T-helper 2 cell (primary cell): ENCODE measurements at places on chromosomes 7 and 10.

DNA sequence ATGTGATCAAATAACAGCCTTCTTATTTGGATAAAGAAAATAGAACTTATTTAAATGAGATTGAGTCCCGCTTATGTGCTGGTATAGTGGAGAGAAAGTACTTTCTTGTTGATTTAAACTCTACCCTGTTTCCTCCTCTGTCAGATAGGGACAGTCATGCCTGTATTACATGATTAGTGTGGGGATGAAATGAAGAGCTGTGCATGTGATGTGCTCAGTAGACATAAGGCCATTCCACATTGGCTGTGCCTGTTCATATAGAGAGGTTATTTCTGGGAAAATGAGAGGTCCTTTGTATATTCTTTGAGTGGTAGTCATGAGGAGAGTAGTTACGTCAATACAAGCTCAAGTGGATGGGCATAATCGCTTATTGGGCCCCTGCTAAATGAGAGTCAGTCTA is 5.7 kb downstream of the MTURN start:
- DNase-seq, result no peak

GRCh38 chr7:45580053-45580872 is 6.1 kb downstream of the ADCY1 start:
- no peak for DNase-seq

DNA sequence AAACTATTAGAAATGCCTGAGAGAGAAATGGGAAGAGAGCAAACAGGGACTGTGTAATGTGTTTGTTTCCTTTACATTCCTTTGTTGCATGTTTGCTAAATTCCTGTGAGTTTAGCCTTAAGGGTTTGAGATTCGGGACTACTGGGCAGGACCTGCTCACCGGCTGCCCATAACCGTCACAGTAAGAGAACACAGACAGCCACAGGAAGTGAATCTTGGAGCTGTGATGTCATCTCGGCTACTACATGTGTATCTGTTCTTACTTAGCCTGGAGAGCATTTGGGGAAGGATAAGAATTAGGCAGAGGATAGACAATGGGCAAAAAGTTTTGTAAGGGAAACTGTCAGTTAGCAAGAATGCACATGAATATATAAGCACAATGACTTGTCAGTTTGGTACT is 485.1 kb upstream of the KLF6 start:
- DNase-seq, result no peak

GRCh38 chr10:124168991-124169802 is 75.8 kb upstream of the CHST15 start:
- DNase-seq, result no peak

DNA sequence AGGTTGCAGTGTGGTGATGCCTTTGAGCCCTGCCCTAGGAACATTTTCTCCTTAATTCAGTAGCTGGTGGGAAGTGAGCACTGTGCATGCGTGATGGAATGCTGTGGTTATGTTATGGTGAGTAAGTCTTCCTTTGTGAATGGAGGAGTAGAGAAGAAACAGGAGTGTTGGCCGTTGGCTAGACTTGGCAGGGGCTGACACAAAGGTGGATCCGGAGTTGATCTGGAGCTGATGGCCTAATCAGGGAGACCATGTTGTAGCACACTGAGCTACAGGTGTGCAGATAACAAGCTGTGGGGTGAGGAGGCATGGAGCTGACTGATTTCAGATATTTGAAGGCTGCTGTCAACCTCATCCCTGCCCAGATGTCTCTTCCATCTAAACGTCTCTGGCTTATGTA is 122.3 kb downstream of the CNNM2 start:
- DNase-seq, result no peak

- DNase-seq, result no peak
Measured at GRCh38 chr7:50056131-50056530, 36.9 kb downstream of the ZPBP start.

DNA sequence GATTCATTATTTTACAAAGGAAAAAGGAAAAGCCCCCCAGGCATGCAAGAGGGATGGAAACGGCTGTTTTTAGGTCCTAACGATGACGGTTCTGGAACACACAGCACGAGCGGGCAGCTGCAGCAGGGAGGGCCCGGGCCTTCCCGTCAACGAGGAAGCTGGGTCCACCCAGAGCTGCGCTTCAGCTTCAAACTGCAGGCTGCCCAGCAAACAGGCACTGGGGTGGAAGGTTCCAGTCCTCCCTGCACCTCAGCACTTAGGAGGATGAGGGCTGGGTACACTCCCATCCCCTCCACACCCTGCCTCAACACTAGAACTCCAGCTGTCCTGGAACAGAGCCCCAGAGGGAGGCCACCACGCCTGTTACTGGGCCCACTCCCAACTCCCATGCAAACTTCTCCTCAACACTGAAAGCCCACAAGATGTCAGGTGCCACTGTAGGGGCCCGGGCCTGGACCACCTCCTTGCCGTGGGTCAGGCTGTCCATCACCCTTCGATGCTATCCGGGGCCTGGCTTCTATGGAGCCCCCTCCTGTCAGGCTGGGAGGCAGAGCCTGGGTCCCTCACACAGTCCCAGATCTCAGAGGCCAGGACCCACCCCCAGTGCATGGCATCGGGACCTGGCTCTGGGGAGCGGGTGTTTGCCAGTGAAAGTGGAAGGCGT is 33.0 kb downstream of the PAPOLB start:
- no peak for DNase-seq

- DNase-seq, result no peak
Measured at GRCh38 chr10:105121743-105122142, 480.7 kb downstream of the SORCS3 start.

DNA sequence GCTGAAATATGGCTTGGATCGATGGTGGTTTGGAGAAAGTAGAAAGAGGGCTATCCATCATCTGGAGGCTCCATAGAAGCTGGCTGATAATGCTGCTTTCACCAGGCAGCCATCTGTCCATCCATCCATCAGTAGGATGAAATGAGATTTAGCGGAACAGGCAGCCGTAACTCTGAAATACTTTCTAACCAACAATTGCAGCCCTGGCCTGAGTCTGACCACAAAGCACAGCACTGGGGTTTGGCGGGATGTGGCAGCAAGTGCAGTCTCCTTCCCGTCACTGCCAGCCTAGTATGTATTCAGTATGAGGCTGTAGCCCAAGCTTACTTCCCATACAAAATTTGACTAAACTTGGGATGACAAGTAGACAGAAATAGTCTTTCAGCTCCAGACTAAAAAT is 38.0 kb downstream of the R3HCC1L start:
- DNase-seq, result no peak

- no peak for DNase-seq
Measured at GRCh38 chr10:1544209-1544673, 193.1 kb downstream of the ADARB2 start.

DNA sequence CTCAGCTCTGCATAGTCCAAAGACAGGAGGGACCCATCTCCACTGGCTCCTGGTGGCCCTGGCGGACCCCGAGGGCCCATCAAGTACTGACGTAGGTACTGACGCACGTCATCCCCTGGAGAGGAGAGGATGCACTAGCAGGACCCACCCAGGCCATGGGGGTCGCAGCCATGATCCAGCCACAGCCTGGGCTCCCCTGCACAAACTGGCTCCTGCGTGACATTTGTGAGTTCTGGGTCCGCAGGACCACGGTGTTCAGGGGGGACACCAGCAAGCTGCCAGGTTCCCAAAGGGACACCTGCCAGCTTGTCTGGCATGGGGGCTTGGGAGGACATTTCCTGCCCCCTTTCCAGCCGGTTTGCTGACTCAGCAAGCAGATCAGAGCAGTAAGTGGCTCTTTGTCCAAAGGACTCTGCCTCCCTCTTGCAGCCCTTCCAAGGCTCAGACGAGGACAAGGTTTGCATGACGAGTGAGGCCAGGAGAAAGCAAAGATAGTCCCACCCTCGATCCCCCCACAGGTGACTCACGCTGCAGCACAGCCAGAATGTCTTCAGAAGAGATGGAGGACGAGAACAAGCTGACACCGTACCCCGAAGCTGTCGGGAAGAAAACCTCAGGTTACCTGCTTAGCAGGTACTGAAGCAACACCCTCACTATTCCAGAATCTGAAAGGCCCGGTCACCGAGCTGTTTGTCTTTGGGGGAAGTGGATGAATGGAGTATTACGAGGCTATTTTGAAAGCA is 49.0 kb downstream of the COL17A1 start:
- DNase-seq, result no peak

DNA sequence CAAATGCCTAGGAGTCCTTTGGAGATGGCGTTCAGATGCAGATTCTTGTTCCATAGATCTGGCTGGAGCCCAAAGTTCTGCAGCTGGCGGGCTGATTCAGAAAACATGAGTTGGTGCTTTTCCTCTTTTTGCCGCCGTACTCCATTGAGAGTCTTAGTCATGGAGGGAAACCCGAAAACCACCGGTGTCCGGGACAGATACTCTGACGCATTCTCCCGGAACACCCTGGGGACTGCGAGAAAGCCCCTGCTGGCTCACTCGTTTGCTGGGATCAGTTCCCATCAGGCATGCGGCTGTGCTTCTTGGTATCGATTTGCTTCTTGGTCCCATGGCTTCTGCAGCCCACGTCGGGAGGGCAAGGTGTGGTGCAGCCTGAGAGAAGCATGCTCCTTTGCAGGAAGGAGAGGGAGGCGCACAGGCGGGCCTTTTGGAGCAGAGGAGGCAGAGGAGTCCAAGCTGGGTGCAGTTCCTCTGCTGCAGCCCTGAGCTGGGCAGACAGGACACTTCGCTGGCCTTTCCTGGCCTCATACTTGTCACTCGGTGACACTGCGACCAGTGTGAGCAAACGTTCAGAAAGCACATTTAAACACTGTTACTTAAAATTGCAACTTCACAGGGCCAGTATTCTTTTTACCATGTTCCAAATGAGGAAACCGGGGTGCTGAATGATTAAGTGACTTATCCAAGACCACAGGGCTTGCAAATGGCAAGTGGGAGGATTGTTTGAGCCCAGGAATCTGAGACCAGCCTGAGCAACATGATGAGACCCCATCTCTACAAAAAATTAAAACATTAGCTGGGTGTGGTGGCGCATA is 30.6 kb upstream of the PFKFB3 start:
- no peak for DNase-seq

- DNase-seq, result no peak
Measured at GRCh38 chr7:151336027-151336708, 5.4 kb upstream of the NUB1 start.

DNA sequence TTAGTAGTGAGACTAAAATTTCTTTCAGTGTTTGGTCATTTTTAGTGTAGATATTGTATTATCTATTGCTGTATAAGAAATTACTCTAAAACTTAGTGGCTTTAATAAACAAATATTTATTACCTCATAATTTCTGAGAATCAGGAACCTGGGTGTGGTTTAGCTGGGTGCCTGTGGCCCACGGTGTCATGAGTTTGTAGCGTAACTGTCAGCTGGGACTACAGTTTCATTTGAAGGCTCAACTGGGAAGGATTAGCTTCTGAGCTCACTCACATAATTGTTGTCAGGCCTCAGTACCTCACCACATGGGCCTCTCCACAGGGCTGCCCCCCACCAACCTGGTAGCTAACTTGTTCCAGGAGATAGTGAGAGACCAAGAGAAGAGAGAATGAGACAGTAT is 98.5 kb downstream of the SRI start:
- no peak for DNase-seq

DNA sequence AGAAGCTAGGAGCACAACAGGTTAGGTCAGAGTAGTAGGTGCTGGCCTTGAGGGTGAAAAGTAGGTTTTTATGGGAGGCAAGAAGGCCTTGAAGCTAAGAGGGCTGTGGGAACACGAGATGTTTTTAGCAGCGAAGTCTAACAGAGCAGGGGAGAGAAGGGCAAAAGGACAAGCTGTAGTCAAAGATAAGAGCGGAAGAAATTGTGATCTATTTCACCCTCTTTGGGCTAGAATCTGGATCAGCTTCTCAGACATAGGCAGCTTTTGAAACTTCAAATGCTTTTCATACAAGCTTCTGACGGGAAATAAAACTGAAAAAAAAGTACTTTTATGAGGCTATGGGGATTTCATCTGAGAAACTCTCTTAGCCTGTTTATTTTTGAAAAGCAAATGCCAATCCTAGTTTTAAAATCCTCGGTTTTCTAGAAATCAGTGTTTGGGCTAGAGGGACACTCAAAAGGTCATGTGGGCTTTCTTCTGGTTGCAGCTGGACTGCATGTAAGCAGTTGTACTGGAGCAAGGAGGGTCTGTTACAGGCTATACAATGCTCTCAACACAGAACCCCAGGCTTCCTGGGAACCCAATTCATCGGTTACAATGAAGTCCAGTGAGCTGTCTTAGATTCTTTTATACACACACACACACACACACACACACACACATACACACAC is 83.6 kb downstream of the RNF216 start:
- DNase-seq, result no peak

DNA sequence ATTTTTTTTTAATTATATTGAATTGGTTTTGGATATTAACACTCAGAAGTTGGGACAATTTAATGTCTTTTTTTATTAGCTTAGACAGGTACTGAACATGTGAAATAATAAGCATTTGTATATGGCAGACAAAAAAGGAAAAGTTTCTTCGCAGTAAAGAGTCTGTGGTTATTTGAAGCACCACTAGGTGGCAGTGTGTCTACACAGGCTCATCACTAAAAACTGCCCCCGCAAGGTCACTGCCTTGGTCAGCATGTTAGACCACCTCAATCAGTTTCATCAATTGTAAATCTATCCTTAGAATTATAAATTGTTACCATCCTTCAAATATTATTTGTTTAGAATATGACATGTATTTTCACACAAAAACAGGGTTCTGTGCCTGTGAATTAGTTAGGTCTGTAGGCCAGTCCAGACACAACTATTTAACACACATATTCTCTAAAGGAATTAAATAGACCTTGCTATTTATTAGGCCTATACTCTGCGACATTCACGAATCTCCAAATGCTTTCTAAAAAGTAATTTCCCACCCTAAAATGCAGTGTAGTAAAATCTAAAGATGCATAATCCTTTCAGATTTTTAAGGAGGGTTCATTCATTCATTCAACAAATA is 17.0 kb downstream of the PNLIPRP3 start:
- DNase-seq, result no peak

GRCh38 chr10:85168243-85168642 is 839.9 kb downstream of the CCSER2 start:
- no peak for DNase-seq

- no peak for DNase-seq
Measured at GRCh38 chr7:8378349-8379019, 54.9 kb upstream of the NXPH1 start.

GRCh38 chr10:82910301-82910700 is 1035.3 kb downstream of the NRG3 start:
- DNase-seq, result no peak

DNA sequence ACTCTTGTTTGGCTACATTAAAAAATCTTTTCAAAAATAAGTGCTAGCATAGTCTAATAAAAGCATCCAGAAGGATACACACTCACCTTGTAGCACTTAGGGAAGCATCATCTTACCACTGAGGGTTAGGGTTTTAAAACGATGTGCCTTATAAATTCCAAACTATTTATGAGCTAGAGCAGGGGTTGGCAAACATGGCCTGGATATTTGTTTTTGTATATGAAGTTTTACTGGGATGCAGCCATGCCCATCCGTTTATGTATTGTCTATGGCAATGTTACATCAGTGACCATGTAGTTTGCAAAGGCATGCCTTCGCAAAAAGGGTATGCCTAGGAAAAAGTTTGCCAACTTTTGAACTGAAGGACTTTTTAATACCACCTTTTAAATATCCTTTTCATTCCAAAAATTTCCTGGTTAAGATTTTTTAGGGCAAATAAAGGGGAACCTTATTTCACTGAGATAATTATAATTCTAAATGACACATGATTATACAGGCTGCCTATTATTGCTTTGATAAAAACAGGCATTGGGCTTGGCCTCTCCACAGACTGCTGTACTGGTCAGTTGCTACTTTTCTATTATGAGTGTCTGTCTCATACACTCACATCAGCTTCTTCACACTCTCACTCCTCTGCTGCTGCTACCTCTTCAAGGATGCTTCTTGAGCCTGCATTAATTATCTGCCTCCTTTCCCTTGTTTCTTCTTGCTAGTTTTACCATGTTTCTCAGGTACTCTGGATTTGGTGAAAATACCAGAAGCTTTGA is 30.7 kb downstream of the MTPN start:
- no peak for DNase-seq

GRCh38 chr10:404346-404745 is 269.1 kb downstream of the ZMYND11 start:
- no peak for DNase-seq
